Amniotic stem cell (primary cell): ENCODE measurements at places on chromosomes 2 and 18.
A peak's percentile ranks its signal among the peaks of the same experiment; 100 is the strongest.

DNA sequence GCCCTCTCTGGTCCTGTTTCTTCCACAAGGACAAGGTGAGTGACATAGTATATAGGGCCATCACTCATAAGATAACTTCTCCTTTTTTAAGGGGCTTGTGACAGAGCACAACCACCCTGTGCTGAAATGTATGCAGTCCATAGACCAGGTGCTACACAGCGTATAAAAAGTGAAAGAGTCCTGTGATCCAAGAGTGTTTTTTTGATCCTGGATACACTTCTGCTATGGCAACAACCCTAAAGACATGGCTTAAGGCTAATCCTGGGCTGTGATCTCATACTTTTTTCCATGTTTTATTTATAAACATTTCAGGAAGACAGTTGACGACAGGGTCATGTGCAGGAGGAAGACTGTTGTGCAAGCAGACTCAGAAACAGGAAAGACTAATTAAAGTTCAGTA lies 400.5 kb upstream of the TCF4 start:
- DNase-seq = no peak

DNA sequence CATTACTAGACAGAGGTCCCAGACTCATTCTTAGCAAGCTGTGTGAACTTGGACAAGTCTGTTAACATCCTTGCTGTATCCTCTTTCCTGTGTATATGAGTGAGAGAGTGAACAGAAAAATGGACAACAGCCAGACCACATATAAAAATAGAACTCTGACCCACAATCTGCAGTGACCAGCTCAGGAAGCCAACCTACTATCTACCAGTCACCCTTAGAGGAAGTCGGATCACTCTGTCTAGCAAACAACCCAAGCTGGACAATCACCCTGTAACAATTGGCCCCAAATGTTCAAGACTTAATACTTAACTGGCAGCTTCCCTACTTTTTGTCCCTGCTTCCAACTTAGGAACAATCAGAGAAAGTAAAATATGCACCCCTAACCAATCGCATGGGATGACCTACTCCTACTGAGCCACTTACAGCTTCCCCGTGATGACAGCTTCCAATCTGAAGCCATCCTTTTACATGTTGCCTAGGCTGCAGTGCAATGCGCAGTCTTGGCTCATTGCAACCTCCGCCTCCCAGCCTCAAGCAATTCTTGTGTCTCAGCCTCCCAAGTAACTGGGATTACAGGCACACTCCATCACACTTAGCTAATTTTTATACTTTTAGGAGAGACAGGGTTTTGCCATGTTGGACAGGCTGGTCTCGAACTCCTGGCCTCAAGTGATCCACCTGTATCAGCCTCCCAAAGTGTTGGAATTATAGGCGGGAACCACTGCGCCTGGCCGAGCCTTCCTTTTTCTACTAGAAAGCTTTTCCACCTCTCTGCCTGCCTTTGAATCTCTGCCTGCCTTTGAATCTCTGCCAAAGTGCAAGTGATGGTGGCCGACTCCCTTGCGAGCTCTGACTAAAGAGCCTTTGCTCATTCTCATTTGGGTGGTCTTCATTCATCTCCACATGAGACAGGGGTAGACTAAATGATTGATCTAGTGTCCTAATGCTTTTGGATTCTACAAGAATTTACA lies 158.3 kb upstream of the NDUFV2 start:
- DNase-seq = no peak

GRCh38 chr18:23485386-23485785 lies 17.9 kb upstream of the RMC1 start:
- DNase-seq = no peak

GRCh38 chr2:241334813-241335212 lies 19.1 kb downstream of the SEPTIN2 start:
- no peak for DNase-seq

GRCh38 chr18:63102941-63103744 lies 216.4 kb downstream of the BCL2 start:
- no peak for DNase-seq

- DNase-seq = no peak
These were observed 319.9 kb upstream of the SALL3 start for GRCh38 chr18:78659748-78660147.

DNA sequence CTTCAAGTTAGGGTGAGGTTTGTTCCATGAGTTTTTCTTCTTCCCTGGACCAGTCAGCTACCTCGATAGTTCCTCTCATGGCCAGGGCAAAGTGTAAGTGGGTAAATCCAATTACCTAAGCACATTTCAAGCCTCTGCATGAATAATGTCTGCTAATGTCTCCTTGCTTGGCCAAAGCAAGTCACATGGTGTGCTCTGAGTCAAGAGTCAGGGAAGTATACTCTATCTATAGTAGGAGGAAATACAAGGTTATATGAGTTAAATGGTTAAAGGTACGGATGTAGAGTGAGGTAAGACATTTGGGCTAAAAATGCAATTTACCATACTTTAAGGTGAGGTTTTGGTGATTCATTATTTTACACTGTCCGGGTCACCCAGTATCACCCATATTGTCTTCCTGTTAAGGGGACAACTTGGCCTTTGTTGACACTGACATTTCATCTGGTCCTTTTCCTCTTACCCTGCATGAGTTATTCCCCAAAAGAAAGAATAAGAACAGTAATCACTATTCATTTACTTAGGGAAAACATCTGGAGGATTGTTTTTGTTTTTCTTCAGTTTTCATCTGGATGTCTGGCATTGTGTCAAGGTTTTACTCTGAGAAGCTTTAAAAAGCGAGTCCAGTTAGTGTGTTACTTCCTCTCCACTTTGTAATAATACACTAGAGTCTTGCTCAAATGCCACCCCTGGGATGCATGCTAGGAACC lies 405.5 kb downstream of the RND3 start:
- no peak for DNase-seq

GRCh38 chr2:241726459-241726858 lies 8.0 kb upstream of the D2HGDH start:
- DNase-seq = no peak

DNA sequence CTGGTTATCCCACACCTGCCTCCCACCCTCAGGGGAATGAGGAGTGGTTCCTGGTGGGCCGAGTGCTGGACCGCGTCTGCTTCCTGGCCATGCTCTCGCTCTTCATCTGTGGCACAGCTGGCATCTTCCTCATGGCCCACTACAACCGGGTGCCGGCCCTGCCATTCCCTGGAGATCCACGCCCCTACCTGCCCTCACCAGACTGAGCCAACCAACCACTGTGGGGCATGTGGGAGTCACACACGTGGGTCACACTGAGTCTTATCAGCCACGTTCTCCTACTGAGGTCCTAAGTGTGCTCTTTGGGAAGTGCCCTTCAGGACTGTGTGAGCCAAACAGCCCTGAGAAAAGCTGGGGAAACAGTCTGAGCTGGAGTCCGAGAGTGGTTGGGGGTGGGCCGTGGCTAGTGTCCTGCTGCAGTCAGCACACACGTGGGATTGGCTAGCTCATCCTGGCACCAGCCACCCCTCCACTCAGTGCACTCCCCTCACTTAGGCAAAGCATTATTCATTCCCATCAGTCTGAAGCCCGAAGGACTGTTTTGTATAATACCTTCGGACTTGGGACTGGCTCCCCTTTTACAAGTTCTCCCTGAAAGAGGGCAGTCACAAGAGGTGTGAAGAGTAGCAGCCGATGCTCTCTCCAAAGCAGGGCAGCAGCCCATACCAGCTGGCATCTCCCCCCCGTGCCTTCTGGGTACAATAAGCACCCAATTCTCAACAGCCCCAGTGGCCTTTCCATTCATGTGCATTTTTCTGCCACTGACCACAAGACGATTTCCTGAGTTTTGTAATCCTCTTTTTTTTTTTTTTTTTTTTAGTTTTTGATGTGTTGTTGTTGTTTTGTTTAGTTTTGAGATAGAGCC lies 4.6 kb downstream of the TIGD1 start:
- DNase-seq = no peak

DNA sequence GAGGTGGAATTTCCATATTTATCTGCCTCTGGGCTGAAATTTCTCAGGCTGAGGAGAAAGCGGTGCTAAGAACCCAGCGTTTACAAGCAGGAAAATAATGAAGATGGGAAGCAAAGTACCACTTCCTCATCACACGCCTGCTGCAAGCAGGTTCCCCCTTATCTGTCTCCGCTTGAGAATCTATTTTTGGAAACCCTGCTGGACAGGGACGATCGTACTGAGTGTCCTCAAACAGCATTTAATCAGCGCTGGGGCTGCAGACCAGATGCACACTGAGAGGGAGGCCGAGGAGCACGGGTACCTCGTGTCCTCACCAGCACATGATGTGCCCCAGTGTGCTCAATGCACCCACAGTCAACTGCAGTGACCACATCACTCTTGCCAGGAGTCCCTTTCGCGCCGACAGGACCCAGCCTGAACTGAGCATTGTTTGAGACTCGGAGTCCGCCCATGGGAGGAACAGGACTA lies 160.4 kb downstream of the HDAC4 start:
- no peak for DNase-seq

- DNase-seq = no peak
These were observed 781.3 kb upstream of the ID2 start for GRCh38 chr2:7900593-7900992.

- DNase-seq = no peak
These were observed 2.1 kb upstream of the ZBTB14 start for GRCh38 chr18:5297597-5297996.

DNA sequence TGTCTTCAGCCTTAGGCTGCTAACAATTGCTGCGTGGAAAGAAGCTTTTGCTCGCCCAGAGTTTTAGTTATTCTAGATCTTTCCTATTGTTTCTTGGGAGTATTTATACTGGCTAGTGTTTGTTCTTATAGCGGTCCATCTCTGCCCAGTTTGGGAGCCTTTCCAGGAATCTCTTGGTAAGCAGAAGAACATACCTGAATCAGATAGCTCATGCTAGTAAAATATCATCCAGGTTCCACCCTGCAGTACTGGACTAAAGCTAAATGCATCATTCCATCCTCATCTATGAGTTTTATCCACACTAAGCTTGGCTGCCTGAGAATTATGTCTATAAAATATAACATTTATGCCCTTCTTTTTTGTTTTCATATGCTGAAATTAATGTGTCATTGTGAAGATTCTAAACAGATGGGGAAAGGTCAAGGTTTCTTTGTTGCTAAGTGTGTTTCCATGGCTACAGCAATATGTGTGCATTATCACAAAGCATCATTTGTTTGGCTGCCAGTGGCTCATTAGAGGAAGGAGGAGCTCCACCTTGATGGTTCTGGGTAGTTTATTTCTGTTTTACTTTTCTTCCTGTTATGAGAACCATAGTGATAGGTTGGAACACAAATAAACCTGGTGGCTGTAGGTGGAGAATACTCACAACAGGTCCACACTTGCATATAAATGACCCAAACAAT lies 182.8 kb downstream of the PIK3C3 start:
- DNase-seq = no peak

- no peak for DNase-seq
These were observed 1.7 kb downstream of the CYP1B1 start for GRCh38 chr2:38074058-38074763.

GRCh38 chr18:62457877-62458276 lies 64.9 kb upstream of the ZCCHC2 start:
- no peak for DNase-seq

DNA sequence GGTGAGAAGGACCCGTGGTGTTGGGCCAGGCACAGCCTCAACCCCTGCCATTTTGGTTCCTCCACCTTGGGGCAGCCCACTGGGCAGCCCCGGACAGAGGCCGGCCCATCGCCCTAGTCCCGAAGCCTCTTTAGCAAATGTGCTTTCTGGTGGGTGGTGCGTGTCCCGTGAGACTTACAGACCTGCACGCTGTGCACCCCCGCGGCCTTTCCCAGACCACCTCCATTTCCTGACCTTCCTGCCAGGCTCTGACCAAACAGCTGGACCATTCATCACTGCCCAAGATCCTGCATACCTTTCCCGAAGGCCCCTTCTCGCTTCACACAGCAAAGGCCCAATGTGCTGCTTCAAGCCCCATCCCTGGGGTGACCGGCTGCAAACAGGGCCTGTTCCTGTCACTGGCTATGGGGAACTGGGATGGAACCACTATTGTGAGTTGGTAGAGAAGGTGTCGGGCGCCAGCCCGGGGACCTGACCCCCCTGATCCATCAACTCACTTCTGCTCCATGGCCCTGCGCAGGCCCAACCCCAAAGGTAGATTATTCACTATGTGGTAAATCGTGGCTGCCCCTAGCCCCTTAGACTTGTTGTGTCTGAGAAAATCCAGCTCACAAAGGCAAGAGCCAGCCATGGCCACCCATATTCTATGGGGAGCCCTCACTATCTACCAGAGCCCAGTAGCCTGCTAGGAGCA lies 341.0 kb downstream of the EIPR1 start:
- DNase-seq = no peak

- DNase-seq = peak; percentile 56
These were observed 40.1 kb downstream of the ODC1 start for GRCh38 chr2:10407841-10408648.

DNA sequence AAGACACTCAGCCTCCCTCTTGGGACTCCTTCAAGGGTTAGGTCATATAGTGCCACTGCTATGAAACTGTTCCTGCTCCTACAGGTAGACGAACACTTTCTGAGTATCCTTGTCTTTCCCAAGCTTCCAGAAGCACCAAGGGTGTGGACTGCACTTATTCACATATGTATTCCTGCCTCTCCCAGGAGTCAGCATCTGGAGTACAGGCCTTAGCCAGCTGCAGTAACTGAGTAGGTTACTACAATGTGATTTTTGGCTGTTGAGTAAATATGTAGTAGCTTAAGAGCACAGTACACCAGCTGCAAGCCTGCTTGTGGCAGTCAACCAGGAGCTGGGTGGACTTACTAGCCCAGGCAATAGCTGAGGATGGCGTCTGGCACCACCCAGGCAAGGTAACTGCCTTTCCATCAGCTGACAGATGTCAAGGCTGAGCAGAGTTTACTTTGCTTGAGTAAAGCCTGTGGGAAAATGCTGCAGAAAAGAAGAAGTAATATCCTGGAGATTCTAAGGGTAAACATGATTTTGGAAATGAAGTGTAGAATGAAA lies 14.0 kb upstream of the SCLY start:
- no peak for DNase-seq

- no peak for DNase-seq
These were observed 50.8 kb downstream of the TWIST2 start for GRCh38 chr2:238898534-238899281.

GRCh38 chr2:85307527-85307897 lies 20.3 kb downstream of the TGOLN2 start:
- no peak for DNase-seq

- no peak for DNase-seq
These were observed 8.6 kb upstream of the CNDP1 start for GRCh38 chr18:74525741-74526140.

GRCh38 chr18:6270771-6271216 lies 143.9 kb downstream of the L3MBTL4 start:
- no peak for DNase-seq

DNA sequence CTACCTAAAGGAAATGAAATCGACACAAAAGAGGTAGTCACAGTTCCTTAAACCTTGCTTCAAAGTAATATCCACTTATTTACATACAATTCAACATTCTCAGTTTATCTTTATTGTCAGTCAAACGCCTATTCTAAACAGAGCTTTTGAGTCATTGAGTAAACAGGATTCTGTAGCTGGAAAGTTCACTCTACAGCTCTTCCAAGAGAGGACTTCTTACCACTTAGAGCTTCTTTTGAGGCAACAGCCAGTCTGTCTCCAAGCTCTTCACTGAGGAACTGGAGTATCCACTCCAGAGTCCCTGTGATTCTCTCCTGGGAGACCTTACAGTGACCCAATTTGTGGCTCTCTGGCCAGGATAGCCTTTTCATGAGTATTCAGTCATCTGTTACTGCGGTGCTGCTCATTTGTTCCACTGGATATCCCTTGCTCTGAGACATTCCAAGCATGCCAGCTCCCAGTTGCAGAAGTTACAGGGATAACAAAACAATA lies 210.9 kb upstream of the OSR1 start:
- no peak for DNase-seq
